Stimulated activated CD8-positive, alpha-beta memory T cell treated with anti-CD3 and anti-CD28 coated beads, Interleukin-4, amount 100 ng/mL, for 1 hour (primary cell): ENCODE measurements at places on chromosomes 11 and 22.

DNA sequence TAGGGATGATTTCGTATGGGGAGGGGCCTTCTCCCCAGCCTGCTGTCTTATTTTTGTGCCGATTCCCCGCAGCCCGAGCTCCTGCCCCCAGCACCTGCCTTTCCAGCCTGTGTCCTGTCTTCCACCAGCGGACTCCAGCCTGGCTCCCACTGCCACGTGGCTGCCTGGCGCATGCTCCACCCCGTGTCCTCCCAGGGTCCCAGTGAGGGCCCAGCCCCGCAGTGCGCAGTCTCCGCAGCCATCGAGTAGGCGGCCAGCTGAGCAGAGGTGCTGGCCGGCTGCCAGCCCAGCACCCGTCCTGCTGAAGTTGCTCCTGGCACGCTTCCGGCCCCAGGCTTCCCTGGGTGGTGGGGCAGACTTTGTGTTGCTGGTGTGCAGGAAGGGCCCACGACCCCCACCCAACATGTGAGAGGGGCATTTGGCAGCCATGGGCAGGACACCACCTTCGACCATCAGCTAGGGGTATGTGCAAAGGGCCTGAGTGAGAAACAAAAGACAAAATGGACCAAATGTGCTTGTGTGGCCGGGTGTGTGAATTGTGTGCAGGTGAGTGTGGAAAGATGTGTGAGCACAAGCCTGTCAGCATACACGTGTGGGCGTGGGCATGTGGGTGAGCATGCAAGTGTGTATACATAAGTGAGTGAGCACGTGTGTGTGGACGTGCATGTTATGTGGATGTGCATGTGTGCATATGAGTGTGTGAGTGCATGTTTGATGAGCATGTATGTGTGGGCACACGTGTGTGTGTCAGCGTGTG, 55.9 kb downstream of the RTN4R start:
- DNase-seq = no peak

DNA sequence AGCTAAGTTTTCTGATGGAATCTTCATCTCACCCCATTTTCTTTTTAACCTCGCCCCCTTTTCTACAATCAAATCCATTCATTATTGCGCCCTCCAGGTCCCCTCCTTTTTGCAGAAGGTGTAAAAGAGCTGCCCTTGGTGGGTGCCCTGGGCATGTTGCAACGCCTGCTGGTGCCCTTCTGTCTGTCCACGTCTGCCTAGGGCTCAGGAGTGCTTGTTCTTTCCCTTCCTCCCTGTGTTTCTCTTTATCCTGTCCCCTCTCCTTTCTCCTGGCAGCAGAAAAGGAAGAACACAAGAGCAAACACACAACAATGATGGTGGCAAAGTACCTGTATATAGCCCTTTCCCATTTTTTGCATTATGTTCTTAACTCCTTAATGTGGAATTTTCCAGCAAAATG, 6.2 kb upstream of the TLCD5 start:
- no peak for DNase-seq

GRCh38 chr11:86660088-86660487, 12.3 kb downstream of the ME3 start:
- DNase-seq = no peak

- DNase-seq = no peak
Observed at GRCh38 chr11:45155627-45156180, 9.3 kb downstream of the PRDM11 start.

DNA sequence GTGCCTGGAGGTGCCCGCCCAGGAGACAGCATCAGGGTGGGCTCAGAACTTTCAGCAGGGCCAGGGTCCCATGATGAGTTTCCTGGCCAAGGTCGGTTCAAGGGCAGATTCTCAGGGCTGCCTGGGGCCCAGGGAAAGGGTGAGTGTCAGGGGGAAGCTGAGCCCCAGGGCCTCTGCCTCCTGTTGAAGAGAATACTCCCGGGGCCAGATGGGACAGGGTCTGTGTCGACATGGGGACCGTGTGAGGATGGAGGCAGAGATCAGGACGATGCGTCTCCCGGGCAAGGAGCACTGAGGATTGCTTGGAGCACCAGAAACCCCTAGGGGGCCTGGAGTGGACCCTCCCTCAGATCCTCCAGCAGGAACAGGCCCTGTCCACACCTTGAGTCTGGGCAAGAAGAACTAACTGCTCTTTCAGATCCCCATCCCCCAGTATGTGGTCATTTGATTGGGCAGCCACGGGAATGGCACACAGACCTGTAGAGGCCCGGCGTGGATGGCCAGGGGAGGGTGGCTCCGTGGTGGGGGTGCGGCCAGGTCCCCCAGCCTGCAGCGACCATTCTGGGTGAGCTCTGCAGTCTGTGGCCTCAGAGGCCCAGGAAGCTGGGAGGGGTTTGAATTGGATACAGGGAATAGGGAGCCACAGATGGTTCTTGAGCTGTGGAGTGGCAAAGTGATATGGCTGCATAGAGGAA, 1078.7 kb downstream of the BRD1 start:
- DNase-seq = no peak

DNA sequence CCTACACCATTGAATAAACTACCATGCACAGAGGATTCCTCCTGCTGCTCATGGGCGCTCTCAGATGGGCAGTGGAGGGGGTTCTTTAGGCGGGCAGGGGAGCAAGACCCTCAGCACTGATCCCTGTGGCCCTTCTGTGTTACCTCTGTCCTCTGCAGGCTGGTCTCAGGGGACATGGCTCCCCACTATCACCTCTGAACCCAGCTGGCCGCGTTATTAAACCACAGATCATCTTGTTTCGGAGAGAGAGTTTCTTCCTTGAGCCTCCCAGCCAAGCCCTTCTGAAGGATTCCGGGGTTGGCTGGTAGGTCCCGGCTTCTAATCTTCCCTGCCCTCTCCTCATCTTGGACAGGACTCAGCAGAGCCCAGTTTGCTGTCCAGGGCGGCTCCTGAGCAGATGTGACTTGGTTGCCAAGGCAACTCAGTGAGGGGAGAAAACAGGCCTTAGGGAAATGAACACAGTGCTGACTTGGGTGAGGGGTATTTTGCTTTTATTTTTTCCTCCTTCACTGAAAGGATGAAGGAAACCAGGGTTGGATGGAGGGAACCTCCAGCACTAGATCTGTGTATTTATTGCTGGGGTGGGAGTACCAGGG, 13.3 kb downstream of the APOL3 start:
- no peak for DNase-seq

DNA sequence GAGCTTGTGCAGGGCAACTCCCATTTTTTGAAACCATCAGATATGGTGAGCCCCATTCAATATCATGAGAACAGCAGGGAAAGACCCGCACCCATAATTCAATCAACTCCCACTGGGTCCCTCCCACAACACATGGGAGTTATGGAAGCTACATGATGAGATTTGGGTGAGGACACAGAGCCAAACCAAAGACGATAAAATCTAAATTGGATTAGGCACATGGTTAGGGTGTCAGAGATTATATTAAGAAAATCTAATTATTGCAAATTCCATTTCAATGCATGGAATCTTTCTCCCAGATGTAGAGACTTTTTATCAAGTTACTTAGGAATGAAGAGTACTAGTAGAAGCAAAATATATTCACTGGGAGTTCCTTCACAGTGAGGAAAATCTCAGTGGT, 324.9 kb downstream of the JRKL start:
- DNase-seq = no peak

- DNase-seq = no peak
Observed at GRCh38 chr11:107397357-107397756, 60.3 kb downstream of the CWF19L2 start.

DNA sequence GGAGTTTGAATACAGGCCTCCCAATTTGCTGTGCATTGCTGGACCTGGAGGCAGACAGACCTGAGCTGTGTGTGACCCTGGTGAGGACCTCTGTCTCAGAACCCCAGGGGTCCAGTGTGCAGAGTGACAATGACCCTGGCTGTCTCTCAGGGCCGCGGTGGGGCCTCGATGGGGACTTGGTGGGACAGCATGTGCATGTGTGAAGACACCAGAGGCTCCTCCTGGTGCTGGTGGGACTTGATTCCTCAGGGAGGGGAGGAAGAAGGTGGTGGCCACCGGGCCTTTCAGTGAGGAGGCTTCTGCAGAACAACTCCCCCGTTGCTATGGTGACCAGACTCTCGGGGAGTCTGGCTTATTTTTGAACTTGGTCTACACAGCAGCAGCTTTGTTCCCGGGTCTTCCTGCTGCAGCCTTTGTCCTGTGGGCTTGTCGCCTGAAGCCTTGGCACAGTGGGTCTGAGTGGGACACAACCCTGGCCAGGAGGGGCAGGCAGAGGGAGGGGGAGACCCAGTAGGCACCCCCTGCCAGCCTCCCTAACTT, 35.3 kb downstream of the MCM5 start:
- DNase-seq = no peak

DNA sequence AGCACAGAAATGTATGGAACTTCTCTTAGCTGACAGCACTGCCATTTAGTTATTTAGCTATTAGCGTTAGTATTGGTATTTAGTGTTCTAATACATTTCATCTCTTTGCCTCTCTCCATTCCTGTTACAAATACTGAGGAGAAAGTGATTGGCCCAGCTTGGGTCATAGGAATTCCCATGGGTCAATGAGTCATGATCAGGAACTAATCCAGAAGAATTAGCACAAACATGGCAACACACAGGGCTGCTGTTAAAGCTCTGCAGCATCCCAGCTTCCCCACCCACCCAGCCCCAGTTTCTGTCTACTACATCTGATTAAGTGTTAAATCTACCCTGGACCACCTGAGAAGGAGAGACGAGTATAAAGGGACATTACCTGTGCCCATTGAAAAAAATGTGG, 36.1 kb downstream of the PDGFD start:
- no peak for DNase-seq

DNA sequence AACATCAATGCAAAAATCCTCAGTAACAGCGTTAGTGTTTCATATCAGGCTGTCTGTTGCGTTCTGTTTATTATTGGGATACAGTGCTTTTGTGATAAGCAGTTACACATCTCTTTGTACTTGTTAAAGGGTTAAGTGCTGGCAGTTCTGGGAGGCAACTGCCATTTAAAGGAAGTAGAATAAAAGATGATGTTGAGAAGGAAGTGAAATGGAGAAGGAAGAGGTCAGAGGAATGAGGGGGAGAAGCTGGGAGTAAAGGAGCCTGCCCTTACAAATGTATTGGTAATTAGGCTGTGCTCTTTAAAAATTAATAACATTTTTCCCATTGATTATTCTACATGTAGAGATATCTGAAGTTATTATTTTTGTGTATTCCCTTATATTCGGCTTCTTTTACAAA, 674.7 kb downstream of the NTM start:
- DNase-seq = no peak

- no peak for DNase-seq
Observed at GRCh38 chr22:32518848-32519247, 44.2 kb downstream of the FBXO7 start.
